ENCODE measurements at places on chromosomes 11 and 22.

DNA sequence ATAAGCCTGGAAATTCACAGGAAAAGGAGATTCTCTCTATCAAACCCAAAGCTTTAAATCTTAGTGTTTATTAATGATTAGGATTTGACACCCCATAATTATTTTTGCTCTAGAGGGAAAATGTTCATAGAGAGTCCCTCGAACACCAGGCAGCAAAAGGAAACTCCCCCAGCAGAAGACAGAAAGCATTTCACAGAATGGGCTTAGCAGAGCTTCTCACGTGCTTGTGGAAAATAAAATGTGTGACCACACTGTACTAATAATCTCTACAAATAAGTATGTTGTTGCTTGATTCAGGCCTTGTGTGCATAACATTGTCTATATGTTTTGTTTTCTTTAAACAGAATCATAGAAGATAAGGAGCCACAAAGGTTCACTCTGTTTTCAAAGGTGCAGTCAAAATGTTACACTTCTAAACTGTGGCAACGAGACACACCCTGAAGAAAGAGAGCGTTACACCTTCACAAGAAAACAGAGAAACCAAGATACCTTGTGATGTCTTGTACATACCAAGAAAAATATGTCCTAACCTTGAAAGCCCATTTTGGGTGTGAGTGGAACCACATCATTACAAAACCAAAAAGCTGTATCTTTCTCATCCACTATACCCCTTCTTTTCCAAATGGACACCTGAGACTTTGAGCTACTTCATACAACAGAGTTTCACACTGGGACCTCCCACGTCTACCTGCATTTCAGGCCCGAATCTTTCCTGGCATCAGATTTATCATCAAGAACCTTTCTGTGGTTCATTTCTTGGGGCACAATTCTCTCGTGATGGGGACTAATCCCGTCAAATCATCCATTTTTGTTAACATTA, 282.5 kb downstream of the ETS1 start:
- DNase-seq, result no peak

DNA sequence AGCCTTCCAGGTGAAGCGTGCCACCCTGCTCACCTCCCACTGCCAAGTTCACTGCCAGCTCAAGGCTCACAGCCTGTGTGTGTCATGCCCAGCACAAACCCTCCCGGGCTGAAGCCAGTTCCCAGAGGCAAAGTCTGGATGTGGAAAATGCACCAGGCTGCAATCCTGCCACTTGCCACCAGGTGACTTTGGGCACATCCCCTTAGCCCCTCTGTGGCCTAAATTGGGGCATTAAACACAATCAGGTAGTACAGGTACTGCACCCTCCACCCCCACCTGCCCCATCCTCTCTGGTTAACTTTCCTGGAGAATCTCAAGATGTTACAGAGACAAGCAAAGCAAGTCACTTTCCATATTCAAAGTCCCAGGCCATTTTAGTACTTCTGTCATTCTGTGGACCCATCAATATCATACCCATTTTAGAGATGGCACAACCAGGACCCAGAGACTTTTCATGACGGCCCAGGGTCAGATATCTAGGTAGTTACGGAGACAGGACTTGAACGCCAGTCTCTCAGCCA, 1.8 kb upstream of the RASD2 start:
- no peak for DNase-seq

DNA sequence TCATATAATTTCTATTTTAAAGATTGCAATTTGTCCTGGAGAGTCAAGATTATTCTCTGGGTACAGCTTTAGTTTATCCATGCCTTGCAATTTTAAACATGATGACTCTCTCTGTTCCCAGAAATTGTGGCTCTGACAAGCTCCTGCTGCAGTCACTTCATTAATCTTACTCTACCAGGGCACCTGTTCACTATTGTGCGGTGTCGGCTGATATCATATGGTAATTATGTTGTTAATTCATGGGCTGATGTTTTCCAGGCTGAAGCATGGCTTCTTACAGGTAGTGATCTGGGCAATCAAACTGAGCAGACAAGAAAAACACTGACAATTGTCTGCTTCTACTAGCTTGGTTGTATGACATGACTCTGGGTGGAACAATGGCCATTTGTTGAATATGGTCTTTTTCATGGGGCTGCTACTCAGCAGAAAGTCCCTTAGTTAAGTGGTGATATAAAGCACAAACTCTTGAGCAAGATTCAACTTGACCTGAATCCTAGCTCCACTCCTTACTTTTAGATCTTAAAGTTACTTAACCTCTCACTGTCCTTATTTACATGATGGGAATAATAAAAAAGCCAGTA, 230.7 kb downstream of the FAT3 start:
- no peak for DNase-seq

- no peak for DNase-seq
Observed at GRCh38 chr11:70891844-70892380, 360.5 kb downstream of the SHANK2 start.

DNA sequence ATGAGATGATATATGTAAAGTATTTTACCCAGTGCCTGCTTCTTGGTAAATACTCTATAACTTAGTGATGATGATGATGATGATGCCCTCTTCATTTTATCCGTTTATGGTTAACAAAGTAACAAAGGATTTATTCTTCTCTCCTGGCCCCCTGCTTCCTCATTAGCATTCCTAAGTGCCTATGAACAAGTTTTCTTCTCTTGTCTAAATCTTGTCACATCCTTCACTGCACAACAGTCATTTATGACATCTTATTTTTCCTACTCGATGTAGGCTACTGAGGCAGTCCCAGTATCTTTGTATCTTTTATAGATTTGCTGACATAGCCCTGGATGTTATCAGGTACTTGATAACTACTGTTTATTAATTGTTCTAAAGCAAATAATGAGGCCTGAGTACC, 754.4 kb upstream of the ARHGAP42 start:
- no peak for DNase-seq

All from activated effector memory CD4-positive, alpha-beta T cell treated with Interleukin-2 at 50 U/mL for 16 hours (primary cell).